Iris pigment epithelial cell (primary cell): ENCODE measurements at places on chromosomes 2 and 18.

- DNase-seq: peak; percentile 40
Observed at GRCh38 chr2:98086491-98087446, at the start of gene VWA3B. TSS of gene VWA3B (plus strand) at chr2:98087167. CDS start at chr2:98093093, 5,926 bp downstream.

DNA sequence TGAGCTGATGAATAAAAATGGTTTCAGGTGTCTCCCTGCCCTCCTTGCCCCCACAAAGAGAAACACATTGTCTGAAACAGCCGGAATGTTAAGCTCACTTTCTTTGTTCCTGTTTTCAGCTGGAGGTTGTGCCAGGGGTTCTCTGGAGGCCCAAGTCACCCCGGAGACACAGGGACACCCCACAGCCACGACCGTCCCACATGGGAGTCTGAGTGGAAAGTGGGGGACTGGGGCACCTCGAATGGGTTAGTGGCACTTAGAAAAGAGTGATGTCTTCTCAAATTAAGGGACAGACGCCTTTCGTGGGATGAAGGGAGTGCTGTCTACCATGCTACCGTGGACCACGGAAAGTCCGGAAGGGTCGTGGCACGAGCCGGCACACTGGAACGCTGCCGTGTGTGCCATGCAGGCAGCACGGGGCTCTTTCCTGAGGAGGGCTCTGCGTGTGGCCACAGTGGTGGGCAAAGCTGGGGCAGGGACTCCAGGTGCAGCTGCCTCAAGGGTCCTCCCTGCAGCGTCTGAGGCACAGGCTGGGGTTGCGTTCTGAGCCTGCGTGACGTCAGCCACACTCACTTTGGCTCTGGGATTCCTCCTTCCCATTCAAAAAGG lies 39.4 kb upstream of the CTDP1 start:
- DNase-seq: no peak

GRCh38 chr2:41610501-41611190 lies 437.2 kb upstream of the PKDCC start:
- DNase-seq: peak; percentile 48

GRCh38 chr2:18708203-18708715 lies 118.9 kb upstream of the NT5C1B start:
- DNase-seq: no peak

GRCh38 chr18:30971338-30971956 lies 71.1 kb downstream of the DSC3 start:
- DNase-seq: peak; percentile 17

DNA sequence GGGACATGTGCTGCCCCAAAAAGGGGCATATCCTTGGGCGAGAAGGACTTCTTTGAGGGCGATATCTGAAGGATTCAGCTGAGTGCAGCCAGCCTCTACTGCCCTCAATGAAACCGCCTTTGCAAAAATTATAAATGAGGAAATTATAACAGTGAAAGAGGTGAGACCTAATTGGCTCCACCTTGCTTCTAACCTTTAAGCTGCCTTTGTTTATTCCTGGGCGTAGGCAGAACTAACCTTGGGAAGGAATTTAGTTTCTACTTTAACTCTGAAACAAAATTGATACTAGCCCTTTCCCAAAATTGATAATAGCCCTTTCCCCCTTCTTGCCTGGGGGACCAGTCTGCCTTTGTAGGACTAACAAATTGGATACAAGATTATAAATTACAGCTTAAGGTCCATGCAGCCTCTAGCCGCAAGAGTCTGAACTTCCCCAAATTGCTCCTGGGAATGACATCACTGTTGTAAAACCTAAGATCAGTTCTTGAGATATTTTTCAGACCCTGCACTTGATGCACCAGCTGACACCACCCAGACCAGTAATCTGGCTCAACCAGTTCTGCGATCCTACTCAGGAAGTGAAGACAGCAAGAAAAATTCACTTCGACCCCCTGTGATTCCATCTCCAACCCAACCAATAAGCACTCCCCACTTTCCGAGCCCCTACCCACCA lies 36.0 kb upstream of the ASAP2 start:
- DNase-seq: no peak

GRCh38 chr2:41955316-41956043 lies 92.3 kb upstream of the PKDCC start:
- no peak for DNase-seq

DNA sequence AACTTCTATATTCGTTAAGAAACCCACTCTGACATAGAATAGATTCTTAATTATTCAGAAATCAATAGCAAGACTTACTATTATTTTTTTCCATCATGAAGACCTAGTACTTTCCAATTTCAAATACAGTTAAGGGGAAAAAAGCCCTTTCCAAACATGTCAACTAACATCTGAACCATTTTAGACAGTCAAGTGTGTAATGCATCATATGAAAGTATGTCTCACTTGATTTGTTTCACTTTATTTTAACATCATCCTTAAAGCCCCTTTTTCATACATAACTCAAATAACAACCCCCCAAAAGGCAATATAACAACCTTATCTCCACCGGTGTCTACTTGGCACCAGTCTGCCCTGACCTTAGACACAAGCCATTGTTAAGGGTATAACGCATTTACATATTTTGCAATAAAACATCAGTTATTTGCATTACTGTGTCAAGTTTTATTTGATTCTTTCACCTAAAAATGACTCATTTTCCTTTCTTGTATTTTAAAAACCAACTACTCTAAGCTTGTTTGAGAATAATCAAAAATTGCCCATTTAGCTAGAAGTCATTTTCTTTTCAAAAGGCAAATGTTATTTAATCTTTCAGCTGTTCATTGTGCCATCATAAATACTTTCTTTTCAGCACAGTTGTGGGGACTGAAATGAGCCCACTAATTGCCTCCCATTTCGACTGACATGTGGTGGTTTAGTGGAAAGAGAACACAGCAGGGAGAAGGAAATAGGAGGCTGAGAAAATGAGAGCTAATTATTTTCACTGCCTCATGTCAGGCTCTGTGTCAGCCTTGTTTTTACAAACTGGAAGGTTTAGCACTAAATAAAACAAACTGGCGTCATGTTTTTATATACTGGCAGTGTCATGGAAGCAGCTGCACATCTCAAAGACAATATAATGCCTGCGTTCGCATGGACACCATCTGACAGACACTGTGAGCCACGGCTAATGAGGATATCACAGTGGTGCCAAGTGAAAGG lies 104.7 kb upstream of the CDCA7 start:
- no peak for DNase-seq

DNA sequence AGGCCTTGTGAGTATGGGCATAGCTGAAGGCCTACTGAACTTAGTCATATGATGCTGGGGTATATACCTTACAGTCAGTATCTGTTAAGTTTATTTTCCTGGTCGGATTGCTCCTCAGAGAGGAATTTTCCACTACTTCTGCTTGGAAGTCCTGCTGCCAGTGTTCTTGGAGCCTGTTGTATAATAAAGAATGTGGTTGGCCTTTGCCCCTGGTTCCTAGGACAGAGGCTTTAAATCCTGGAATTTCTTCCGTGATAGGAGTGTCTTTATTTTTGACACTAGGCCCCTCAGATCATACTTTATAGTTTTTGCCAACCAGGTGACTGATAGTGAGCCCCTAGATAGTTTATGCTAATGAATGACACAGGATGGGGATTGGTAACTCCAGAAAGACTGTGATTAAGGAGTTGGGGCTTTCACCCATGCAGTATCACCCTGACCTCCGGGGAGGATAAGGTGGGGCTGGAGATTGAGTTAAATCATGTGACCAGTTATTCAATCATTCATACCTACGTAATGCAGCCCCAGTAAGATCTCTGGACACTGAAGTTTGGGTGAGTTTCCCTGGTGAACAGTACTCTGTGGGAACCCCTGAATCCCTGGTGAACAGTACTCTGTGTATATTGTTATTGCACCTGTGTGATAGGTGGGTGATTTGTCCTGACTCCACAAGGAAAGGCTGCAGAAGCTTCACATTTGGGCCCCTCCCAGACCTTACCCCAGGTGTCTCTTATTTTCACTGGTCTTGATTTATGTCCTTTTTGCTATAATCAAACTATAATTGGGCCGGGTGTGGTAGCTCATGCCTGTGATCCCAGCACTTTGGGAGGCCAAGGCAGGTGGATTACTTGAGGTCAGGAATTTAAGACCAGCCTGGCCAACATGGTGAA lies 56.9 kb downstream of the COMMD1 start:
- peak; percentile 24 for DNase-seq

GRCh38 chr2:101815739-101816391 lies 118.4 kb downstream of the MAP4K4 start:
- peak; percentile 40 for DNase-seq

DNA sequence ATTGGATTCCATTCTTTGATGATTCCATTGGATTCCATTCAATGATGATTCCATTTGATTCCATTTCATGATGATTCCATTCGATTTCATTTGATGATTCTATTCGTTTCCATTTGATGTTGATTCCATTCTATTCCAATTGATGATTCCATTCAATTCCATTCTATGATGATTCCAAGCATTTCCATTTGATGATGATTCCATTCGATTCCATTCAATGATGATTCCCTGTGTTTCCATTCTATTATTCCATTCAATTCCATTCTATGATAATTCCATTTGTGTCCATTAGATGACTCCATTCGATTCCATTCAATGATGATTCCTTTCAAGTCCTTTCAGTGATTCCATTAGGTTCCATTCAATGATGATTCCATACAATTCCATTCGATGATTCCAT lies 1090.5 kb downstream of the RPIA start:
- no peak for DNase-seq

DNA sequence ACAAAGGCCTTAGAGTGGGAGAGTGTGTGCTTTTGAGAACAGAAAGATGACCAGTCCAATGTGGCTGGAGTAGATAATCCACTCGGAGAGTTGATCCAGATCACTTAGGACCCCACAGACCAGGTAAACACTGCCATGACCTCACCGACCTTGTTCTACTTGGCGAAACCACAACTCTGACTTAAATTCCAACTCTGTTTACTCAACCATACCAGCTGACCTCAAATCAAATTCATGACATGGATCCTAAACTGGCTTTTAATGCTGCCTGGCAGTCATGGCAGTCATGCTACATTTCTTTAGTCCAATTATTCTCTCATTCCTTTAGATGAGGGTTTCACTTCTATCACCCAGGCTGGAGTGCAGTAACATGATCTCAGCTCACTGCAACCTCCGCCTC lies 347.1 kb upstream of the FAM98A start:
- no peak for DNase-seq

- no peak for DNase-seq
Observed at GRCh38 chr2:106117882-106118684, 76.0 kb downstream of the UXS1 start.

DNA sequence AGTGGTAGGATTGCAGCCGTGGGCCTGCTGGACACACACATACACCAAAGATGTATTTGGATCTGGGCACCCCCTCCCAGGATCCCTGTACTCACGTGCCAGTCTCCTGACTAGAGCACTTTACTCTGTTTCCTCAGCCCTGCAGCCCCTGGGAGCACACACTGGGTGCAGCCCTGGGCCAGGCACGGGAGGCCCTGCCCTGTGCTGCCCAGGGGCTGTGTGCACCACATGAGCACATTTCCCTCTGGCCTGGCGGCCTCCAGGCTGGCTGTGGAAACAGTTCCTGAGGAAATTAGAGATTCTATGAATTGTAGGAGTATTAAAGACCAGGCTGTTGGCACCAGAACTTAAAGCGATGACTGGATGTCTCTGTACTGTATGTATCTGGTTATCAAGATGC lies 45.4 kb downstream of the BCL2L11 start:
- DNase-seq: no peak

DNA sequence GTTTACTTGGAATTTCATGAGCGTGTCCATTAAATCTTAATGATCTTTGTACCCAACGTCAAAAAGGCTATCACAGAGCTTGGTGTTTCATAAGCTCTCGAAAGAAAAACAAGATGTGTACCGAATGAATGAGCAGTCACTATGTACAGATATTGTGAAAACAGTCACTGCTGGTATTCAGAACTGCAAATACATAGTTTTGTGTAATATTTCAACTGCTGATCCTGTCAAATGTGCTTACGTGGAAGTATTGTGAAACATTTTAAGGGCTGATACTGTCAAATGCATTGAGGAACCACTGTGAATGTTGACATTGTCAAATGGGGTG lies 184.2 kb upstream of the KLHL29 start:
- DNase-seq: no peak

DNA sequence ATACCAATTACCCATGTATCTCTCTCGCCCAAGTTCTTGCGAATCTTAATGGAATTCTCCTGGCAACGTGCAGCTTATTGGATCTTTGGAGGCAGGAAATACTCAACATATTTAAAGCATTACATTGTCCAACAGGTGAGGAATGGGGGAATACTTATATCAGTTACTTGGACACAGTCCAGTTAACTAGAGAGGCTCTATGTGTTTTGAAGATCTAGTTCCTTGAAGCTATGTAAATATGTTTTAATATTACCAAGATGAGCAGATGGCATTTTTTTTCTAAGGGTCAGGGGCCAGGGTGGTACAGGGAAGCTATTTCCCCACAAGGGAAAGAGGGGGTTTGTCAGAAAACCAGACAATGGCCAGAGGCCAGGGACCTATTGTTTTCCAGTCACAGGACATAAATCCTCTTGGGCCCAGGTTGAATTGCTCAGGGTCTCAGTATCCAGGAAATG lies 26.8 kb upstream of the MC5R start:
- DNase-seq: peak; percentile 29

GRCh38 chr2:23809150-23809549 lies 117.8 kb downstream of the ATAD2B start:
- no peak for DNase-seq

DNA sequence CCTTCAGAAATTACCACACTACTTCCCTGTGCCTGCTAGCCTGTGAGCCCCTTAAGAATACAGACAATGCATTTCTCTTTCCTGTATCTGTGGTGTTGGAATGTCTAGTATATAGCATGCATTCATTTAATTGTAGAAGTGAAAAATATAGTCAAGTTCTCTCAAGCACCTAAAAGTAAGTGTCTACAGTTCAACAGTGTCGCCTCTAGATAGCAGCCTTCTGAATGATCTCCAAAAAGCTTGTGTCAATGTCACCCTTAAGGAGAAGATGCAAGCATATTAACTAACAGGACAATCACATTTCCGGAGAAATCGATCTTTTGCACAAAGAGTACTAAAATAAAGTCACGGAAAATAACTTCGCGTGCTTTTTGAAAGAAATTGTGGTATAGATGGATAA lies 27.5 kb upstream of the DSG3 start:
- no peak for DNase-seq

DNA sequence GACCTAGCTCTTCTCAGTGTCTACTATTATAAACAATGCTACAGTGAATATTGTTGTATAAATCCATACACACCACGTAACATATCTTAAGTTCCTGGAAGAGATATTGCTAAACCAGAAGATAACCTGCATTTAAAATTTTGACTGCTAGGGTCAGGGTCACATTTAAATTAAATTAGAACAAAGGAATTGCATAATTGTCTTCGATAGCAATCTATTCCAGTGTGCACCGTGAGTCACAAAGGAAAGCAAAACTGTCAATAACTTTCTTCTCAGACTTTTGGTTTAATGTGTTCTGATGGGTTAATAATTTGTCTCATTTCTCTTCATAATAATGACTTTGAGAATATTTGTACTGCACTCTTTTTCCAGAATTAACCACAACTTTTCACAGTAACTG lies 4.2 kb downstream of the GEN1 start:
- DNase-seq: no peak

GRCh38 chr2:59398081-59398480 lies 1155.4 kb downstream of the BCL11A start:
- DNase-seq: no peak

GRCh38 chr2:151637271-151637781 lies 97.0 kb downstream of the NEB start:
- no peak for DNase-seq

- DNase-seq: peak; percentile 32
Observed at GRCh38 chr2:107735201-107735600, 91.5 kb upstream of the RGPD4 start.
